Hepatocyte (in vitro differentiated cells): ENCODE measurements at places on chromosomes 11 and 22.

DNA sequence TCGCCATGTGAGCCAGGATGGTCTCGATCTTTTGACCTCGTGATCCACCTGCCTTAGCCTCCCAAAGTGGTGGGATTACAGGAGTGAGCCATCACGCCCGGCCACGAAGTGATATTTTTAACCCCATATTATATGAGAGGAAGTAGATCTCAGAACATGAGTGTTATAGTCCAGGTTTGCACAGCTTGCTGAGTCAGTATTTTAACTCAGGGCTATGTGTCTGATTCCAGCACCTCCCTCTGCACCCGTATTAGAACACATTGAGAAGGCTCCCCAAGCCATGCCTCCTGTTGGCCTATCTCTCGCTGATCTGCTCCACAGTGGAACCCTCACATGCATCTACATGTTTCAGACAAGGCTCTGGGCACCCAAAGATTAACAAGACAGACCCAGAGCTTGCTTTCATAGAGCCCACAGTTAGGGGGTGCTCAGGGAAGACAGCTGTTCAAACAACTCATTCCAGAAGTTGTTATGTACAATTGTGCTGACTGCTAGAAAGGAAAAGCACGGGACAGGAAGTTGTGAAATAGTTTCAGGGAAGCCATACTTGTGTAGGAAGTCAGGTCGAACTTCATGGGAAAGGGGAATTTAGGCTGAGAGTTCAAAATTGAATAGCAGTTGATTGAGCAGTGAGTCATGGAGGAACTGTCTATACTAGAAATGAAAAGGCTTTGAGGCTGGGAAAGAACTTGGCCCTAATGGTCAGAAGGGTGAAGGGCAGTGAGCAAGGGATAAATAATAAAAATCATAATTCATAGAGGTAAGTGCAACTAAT, 49.3 kb upstream of the CLPB start:
- no peaks in the 10 kb centered on the region for H3K4me1 ChIP-seq

DNA sequence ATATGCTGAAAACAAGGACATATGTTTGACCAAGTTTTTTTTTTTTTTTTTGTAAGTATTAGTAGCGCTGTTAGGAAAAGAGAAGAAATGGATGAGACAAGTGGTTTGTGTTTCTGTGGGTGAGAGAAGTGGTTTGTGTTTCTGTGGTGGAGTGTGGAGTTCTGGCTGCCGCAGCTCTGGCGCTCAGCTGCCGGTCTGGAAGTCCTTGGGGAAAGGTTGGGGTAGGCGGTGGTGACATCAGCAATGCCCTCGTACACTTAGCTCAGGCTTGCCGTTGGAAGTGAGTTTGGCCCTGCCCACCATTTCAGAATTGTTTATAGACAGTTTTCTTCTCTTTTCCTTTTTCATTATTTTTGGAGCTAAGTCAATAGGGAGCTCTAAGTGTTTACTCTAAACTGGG, 116.6 kb downstream of the TBC1D22A start:
- no peaks in the 10 kb centered on the region for H3K27me3 ChIP-seq
- no peak overlapping the region for H3K4me3 ChIP-seq
- H3K36me3 ChIP-seq, result no peaks in the 10 kb centered on the region
- H3K4me1 ChIP-seq, result peaks cover 5% of the 10 kb centered on the region

DNA sequence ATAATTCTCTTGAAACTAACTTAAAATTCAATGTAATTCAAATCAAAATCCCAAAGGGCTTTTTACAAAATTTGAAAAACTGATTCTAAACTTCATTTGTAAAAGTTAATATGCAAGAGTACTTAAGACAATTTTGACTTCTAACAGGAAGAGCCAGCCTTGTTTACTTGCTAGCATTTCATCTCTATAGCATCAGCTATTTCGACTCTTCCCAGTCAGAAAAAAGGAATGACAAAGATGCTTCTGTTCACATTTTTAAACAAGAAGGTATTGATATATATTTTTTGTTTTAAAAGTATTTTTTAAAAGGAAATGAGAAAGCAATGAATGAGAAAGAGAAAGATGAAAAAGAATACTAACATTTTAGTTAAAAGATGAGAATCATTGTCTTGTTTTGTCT, 16.4 kb downstream of the SLN start:
- H3K27ac ChIP-seq, result no peak overlapping the region
- H3K27me3 ChIP-seq, result no peaks in the 10 kb centered on the region
- DNase-seq, result no peak

DNA sequence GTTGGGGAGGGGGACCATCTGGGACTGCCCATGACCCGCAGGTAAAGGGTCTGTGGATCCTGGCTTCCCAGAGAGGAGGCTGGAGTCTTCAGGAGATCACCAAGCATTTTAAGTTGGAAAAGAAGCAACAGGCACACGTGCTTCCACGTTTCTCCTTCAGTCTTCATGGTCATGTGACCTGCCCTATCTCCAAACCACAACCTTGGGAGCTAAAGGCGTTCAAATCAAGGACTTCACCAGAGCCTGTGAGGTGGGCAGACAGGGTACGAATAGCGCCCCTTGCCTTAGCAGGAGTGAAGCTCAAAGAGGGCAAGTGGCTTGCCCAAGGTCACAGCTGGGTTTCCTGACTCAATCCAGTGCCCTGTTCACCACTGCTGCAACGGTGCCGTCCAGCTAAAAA, 6.7 kb downstream of the TMEM184B start:
- H3K27me3 ChIP-seq, result no peaks in the 10 kb centered on the region
- no peak overlapping the region for H3K4me3 ChIP-seq
- H3K4me1 ChIP-seq, result peaks cover 27% of the 10 kb centered on the region
- no peak for DNase-seq
- peak overlapping the region; percentile 58 for H3K27ac ChIP-seq

DNA sequence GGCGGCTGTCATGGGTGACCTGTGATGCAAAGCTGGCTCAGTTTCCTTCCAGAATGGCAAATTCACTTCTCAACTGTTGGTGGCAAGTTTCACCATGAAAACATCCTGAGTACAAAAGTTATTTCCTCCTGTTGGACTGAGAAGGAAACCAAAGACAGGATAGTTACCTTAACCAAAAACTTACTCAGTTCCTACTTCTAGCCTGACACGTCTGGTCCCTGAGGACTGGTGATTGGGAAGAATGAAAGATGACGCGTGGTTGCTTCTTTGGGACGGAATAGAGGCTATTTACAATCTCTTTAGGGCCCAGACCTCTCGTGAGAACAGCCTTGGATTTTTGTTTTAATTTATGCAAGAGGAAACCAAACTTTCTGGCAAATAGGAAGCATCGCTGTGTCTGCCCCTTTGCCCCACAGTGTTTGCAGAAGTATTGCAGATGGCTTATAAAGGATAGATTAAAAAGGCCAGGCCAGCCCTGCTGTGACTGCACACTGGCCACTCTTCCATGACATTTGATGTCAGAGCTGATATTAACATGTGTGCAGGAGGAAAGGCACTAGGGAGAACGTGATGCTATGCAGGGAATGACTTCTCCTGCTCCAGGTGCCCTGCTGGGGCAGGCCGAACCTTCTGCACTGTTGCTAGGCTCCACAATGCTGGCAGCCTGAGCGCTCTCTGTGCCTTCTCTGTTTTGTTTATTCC, 7.6 kb downstream of the VPS26B start:
- H3K36me3 ChIP-seq, result no peaks in the 10 kb centered on the region
- H3K4me3 ChIP-seq, result no peak overlapping the region
- no peak for DNase-seq
- no peaks in the 10 kb centered on the region for H3K27me3 ChIP-seq

DNA sequence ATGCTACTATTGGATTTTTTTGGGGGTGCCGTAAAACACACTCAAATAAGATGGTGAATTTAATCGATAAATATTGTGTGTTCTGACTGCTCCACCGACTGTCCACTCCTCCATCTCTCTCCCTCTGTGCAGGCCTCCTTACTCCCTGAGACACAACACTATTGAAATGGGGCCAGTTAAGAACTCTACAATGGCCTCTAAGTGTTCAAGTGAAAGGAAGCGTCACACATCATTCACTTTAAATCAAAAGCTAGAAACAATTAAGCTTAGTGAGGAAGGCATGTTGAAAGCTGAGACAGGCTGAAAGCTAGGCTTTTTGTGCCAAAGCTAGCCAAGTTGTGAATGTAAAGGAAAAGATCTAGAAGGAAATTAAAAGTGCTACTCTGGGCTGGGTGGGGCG, 156.7 kb downstream of the CTTN start:
- no peak for DNase-seq
- H3K27ac ChIP-seq, result no peak overlapping the region
- H3K27me3 ChIP-seq, result no peaks in the 10 kb centered on the region
- no peaks in the 10 kb centered on the region for H3K4me1 ChIP-seq
- no peaks in the 10 kb centered on the region for H3K36me3 ChIP-seq

GRCh38 chr22:29750559-29751538, 16.0 kb downstream of the ZMAT5 start:
- H3K27ac ChIP-seq, result no peak overlapping the region
- H3K4me1 ChIP-seq, result no peaks in the 10 kb centered on the region
- H3K4me3 ChIP-seq, result no peak overlapping the region
- no peaks in the 10 kb centered on the region for H3K27me3 ChIP-seq

DNA sequence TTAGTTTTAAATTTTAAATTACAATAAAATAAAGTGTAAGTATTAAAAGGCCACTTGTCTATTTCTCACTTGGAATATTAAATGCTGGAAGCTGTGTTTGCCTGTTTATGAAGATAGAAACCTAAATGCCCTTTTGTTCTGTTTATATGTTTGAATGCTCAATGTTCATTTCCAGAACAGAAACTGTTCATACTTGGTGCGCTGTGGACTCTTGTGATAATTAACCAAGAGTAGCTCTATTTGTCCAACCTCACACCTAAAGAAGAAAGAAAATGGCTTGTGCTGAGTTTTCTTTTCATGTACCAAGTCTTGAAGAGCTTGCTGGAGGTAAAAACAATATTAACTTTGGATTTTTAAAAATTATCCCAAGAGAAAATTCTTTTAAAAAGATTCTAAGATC, 5.7 kb downstream of the C11orf54 start:
- DNase-seq, result no peak
- H3K27ac ChIP-seq, result peak overlapping the region; percentile 1
- H3K4me3 ChIP-seq, result no peak overlapping the region
- H3K27me3 ChIP-seq, result no peaks in the 10 kb centered on the region
- peaks cover 8% of the 10 kb centered on the region for H3K4me1 ChIP-seq

GRCh38 chr11:45751430-45751829, 53.5 kb upstream of the SLC35C1 start:
- H3K36me3 ChIP-seq, result no peaks in the 10 kb centered on the region
- H3K4me3 ChIP-seq, result no peak overlapping the region
- peaks cover 2% of the 10 kb centered on the region for H3K4me1 ChIP-seq
- no peak for DNase-seq

- no peak for DNase-seq
- H3K4me1 ChIP-seq, result no peaks in the 10 kb centered on the region
- no peak overlapping the region for H3K27ac ChIP-seq
- no peak overlapping the region for H3K4me3 ChIP-seq
- H3K36me3 ChIP-seq, result no peaks in the 10 kb centered on the region
These were observed 719.3 kb downstream of the JRKL start for GRCh38 chr11:97109078-97109477.

GRCh38 chr22:49970528-49971231, 10.1 kb downstream of the PIM3 start:
- peak overlapping the region; percentile 5 for H3K4me3 ChIP-seq
- H3K27me3 ChIP-seq, result no peaks in the 10 kb centered on the region
- H3K36me3 ChIP-seq, result no peaks in the 10 kb centered on the region
- H3K4me1 ChIP-seq, result peaks cover 39% of the 10 kb centered on the region
- DNase-seq, result peak; percentile 98
- H3K27ac ChIP-seq, result peak overlapping the region; percentile 92

GRCh38 chr11:27648840-27649239, 51.4 kb downstream of the BDNF start:
- H3K4me3 ChIP-seq, result no peak overlapping the region
- H3K4me1 ChIP-seq, result no peaks in the 10 kb centered on the region
- no peak for DNase-seq

DNA sequence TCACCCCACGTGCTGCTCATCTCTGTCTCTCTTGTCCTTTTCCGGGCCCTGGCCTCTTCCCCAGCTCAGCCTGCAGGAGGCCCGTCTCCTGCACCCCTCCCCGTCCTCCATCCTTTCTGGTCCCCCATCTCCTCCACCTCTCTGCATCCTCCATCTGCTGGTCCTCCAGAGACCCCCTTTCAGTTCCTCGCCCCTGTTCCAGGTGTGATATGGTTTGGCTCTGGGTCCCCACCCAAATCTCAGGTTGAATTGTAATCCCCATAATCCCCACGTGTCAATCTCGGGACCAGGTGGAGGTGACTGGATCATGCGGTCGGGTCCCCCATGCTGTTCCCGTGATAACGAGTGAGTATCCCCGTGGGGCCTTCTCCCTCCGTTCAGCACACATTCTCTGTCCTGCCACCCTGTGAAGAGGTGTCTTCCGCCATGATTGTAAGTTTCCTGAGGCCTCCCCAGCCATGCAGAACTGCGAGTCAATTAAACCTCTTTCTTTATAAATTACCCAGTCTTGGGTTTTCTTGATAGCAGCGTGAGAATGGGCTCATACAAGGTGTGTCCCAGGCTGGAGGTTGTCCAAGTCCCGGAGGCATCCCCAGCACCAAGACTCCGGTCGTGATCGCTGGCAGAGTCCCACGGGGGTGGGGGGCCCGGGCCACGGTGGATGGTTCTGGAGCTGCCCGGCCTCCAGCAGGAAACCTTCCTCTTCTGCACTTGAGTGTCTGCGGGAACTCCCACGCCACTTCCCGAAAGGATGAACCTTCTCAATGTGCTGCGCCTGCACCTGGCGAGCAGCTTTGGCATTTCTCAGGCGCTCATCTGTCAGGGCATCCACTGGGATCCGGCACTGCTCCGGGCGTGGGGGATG, 29.0 kb upstream of the TOLLIP start:
- H3K27ac ChIP-seq, result no peak overlapping the region
- peaks cover 4% of the 10 kb centered on the region for H3K27me3 ChIP-seq
- H3K36me3 ChIP-seq, result no peaks in the 10 kb centered on the region
- H3K4me1 ChIP-seq, result peaks cover 18% of the 10 kb centered on the region
- no peak overlapping the region for H3K4me3 ChIP-seq

GRCh38 chr22:49322231-49322630, 505.4 kb downstream of the BRD1 start:
- no peak for DNase-seq
- H3K27me3 ChIP-seq, result peaks cover 3% of the 10 kb centered on the region
- H3K36me3 ChIP-seq, result no peaks in the 10 kb centered on the region
- no peak overlapping the region for H3K27ac ChIP-seq
- H3K4me1 ChIP-seq, result no peaks in the 10 kb centered on the region

DNA sequence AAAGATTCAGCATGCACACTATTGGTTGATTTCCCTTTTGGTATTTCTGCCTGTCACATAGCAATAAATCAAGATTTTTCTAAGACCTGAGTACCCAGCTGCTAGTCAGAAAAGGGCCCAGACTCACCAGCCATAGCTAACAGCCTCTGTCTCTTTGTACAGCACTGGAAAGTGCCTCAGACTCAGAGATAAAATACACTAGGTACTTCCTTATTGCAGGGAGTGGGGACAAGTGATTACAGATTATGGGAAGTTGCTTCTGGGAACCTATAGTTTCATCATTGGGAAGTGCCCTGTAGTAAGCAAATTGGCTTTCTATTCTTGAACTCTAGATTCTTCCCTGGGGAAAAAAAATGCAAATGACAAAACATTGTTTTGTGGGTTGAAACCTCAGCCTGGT, at the start of gene CASP5:
Gene CASP5, minus strand, starts transcription at position 166 of the 400 bp plus-strand sequence. Its CDS starts 32 bp downstream, at position 134.
- no peaks in the 10 kb centered on the region for H3K27me3 ChIP-seq
- peak; percentile 27 for DNase-seq
- H3K4me1 ChIP-seq, result peaks cover 3% of the 10 kb centered on the region
- no peak within 1 kb of the TSS for H3K4me3 ChIP-seq

- H3K27ac ChIP-seq, result no peak overlapping the region
- no peak overlapping the region for H3K4me3 ChIP-seq
- H3K36me3 ChIP-seq, result no peaks in the 10 kb centered on the region
- no peak for DNase-seq
These were observed 7.1 kb downstream of the RRP8 start for GRCh38 chr11:6596239-6596877.
